Motor neuron (in vitro differentiated cells): ENCODE measurements at places on chromosomes 13 and 19.

DNA sequence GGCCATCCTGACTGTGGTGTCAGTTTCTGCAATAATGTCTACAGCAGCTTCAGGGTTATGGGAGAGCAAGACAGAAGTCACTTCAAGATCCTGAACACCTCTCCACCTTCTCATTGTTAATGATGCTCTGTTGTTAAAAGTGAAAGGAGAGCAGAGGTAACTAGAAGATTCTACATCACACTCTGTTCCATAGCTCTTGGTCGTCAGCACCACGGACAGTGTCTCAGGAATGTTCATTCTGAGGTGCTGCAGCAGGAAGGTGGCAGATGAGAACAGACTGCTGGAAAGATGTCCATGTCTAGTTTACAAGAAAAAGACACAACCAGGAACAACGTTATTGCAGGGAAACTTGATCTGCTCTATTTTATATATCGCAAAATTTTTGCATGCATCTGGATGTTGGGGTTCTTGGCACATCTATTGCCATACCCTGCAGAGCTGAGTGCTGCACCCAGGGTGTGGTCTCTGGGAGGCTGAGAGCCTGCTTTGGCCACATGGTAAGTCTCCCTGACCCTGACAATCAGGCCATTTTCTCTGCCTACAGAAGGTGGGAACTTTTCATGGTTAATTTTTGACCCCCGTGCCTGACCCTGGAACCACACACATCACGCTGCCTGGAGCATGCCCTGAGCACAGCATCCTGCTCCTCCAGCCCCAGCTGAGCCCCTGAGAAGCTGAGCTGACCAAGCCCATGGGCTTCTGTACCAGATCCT is 12.7 kb downstream of the CEACAM21 start:
- no peak for ATAC-seq

GRCh38 chr19:1466461-1467214 is 12.4 kb downstream of the C19orf25 start:
- ATAC-seq, result no peak

GRCh38 chr13:27428160-27428559 is 3.7 kb downstream of the GTF3A start:
- ATAC-seq, result no peak

DNA sequence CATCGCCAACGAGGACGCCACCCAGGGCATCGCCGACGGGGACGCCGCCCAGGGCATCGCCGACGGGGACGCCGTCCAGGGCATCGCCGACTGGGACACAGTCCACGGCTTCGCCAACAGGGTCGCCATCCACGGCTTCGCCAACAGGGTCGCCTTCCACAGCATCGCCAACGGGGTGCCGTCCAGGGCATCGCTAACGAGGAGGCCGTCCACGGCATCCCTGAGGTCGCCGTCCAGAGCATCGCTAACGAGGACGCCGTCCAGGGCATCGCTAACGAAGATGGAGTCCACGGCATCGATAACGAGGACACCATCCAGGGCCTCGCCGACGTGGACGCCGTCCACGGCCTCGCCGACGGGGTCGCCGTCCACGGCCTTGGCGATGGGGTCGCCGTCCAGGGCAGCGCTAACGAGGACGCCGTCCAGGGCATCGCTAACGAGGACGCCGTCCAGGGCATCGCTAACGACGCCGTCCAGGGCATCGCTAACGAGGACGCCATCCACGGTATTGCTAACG is 947.8 kb downstream of the TUBA3C start:
- ATAC-seq, result no peak

DNA sequence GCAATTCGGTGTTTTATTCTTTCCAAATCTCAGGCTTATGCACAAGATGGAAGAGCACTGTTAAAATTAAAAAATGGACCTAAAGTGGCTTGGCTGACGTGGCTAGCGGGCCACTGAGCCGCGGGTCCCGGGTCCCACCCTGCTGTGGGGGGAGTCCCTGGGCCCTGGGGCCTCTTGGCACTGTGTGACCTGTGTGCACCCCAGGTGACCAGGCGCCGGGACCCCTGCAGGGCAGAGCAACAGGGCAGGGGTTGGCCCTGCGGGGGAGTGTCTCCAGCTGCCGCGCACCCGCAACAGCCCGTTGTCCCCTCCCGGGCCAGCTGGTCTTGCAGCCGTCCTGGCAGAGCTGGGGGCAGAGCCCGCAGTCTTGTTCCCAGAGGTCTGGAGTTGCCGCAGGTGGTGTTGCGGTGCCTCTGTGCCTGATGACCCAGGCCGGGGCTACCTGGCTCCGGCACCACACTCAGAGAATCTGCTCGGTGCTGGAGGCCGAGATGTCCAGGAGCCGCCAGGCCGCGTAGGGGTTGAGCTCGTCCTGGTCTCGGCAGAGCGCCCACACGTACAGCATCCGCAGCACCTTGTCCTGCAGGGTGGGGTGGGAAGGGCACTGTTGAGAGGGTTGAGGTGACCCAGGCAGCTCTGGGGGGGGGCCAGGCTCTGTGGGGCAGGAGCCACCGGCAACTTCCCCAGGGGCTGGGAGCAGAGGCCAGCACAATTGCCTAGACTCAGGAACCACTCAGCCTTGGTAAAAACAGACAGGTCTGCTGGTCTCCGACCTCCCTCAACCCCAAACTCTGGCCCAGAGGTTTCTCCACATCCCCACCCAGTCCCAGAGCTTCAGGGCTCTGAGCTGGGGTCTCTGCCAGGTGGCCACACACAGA is 1.0 kb upstream of the CTXN1 start:
- no peak for ATAC-seq

DNA sequence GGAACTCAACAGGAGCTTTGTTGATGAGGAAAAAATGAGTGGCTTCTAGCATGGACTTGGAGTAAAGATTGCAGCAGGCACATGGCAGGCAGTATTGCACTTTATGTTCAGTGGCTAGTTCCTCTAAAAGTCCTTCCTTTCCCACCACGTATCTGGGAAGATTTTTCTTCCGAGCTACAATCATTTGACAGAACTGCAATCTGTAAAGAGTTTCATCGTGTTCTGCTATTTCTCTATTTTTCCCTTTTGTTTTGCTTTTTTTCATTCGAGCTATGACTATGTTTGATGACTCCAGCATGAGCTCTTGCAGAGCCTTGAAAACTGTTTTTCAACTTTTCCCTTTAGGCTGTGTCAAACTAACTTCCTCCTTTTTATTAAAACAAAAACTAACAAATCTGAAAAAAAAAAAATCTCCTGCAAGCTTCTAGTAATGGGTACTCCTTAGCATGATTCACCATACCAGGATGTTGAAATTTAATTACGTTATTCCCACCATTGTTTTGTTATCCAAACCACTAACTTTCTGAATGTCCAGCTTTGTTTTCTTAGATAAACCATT is 12.3 kb downstream of the CLDN10 start:
- no peak for ATAC-seq

DNA sequence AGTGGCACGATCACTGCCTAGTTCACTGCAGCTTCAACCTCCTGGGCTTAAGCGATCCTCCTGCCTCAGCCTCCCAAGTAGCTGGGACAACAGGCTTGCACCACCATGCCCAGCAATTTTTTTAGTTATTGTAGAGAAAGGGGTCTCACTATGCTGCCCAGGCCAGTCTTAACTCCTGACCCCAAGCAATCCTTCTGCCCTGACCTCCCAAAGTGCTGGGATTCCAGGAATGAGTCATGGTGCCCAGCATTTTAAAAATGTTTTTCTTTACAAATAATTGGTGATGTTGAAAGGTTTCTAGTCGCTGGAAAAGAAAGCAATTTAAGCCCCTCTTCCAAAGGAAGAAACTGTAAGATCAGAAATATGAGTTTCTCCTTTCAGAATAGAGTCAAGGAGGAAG is 19.4 kb downstream of the DYRK1B start:
- ATAC-seq, result no peak

DNA sequence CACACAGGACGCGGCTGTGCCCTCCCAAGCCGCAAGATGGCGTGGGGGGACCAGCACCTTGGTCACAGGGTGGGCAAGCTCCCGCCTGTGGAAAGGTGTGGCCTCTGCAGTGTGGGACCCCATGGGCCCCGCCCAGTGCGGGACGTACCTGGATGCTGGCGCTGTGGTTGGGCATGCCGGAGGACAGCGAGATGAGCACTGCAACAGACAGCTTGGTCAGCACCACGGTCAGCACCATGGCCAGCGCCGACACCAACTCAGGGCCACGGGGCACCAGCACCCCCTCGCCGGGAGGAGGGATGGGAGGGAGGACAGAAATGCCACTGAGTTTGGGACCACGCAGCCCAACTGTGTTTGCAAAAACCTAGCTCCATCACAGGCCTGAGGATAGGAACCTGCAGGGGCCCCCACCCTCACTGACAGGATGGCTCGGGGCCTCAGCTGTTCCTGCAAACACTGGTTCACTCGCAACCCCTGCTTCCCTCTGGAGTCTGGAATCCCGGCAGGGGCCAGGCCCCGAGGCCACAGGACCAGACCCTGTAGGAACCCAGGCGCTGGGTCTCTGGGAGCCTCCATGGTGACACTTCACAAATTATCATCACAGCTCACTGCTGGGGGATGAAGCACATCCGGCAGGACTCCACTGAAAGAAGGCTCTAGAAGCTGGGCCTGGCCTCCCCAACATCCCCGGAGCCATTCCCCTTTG is 27.1 kb downstream of the IZUMO4 start:
- ATAC-seq, result no peak

GRCh38 chr13:30429721-30430694 is 7.7 kb downstream of the UBE2L5 start:
- ATAC-seq, result peak; percentile 88

GRCh38 chr13:34779171-34779570 is 162.9 kb upstream of the NBEA start:
- ATAC-seq, result no peak
